ENCODE measurements at places on chromosomes 12 and 14. TPM values are rescaled to one million over a fixed set of nuclear protein-coding genes. Genes with fewer than 3 reads are reported as not detected.

Gene RNASE2
- not detected for total RNA-seq

Gene MYH6
- not detected for total RNA-seq

DNA sequence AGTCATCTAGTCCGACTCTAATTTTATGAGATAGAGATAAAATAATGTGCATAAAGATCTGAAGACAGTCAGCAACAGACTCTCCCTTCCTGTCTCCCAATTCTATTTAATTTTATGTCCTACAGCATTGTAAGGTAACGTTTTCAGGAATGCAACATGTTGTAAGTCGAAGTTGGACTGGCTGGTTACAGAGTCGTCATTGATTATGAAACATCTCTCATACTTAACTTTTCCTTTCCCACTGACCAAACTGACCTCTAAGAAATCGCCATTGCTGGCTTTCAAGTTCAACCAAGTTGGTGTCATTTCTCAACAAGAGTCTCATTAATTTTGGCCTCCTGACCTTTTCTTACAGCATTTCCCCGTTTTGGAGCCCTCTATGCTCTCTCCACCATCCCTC, 4.9 kb upstream of the RIC8B start:
- DNase-seq: no peak
- H3K36me3 ChIP-seq: no peaks in the 10 kb centered on the region
- no peak overlapping the region for H3K27ac ChIP-seq
- no peaks in the 10 kb centered on the region for H3K27me3 ChIP-seq
- H3K4me3 ChIP-seq: no peak overlapping the region
- peaks cover 7% of the 10 kb centered on the region for H3K4me1 ChIP-seq

- H3K4me1 ChIP-seq: no peaks in the 10 kb centered on the region
- H3K4me3 ChIP-seq: no peak overlapping the region
- no peak overlapping the region for H3K27ac ChIP-seq
- H3K36me3 ChIP-seq: no peaks in the 10 kb centered on the region
- DNase-seq: no peak
- no peaks in the 10 kb centered on the region for H3K27me3 ChIP-seq
Observed at GRCh38 chr12:770479-770878, 18.1 kb downstream of the WNK1 start.

- H3K36me3 ChIP-seq: no peaks in the 10 kb centered on the region
- H3K27me3 ChIP-seq: no peaks in the 10 kb centered on the region
- H3K27ac ChIP-seq: peak overlapping the region; percentile 87
- H3K4me1 ChIP-seq: peaks cover 65% of the 10 kb centered on the region
- peak; percentile 58 for DNase-seq
- H3K4me3 ChIP-seq: peak overlapping the region; percentile 95
Observed at GRCh38 chr12:56522411-56523193, 982 bp downstream of the RBMS2 start.

- H3K4me1 ChIP-seq: no peaks in the 10 kb centered on the region
- peaks cover 45% of the 10 kb centered on the region for H3K36me3 ChIP-seq
- H3K4me3 ChIP-seq: no peak overlapping the region
- H3K27ac ChIP-seq: no peak overlapping the region
- no peaks in the 10 kb centered on the region for H3K27me3 ChIP-seq
- no peak for DNase-seq
Observed at GRCh38 chr12:120767071-120768024, 41.7 kb downstream of the ACADS start.

DNA sequence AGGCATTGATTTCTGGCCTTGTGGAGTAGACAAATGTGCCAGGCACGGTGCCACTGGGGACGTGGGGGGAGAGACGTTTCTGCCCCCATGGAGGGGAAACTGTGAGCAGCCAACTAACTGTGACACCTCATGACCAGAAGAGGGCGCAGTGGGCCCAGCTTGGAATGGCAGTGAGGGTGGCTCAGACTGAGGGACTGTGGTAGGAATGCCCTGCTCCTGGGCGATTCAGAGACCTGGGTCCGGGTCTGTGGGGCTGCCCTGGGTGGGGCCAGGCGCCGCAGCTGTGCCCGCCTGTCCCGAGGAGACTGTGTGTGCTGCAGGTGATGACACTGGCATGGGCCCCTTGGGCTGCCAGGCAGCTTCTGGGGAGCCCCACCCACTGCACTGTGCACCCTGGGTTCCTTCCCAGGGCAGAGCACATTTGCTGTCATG, 60.6 kb downstream of the SLC25A47 start:
- no peak overlapping the region for H3K27ac ChIP-seq
- no peaks in the 10 kb centered on the region for H3K27me3 ChIP-seq
- H3K4me1 ChIP-seq: peaks cover 32% of the 10 kb centered on the region
- H3K4me3 ChIP-seq: no peak overlapping the region

GRCh38 chr12:122048151-122048550, 26.5 kb downstream of the BCL7A start:
- no peak overlapping the region for H3K27ac ChIP-seq
- no peaks in the 10 kb centered on the region for H3K36me3 ChIP-seq
- no peaks in the 10 kb centered on the region for H3K27me3 ChIP-seq
- H3K4me3 ChIP-seq: no peak overlapping the region
- no peak for DNase-seq

All from endothelial cell of umbilical vein (primary cell).